Activated CD4-positive, alpha-beta T cell treated with anti-CD3 and anti-CD28 coated beads, Interleukin-2, amount 10 ng/mL, durations not matched to agents 24 days and 14 days (primary cell): ENCODE measurements at places on chromosomes 6 and 20. TPM values are rescaled to one million over a fixed set of nuclear protein-coding genes. Genes with fewer than 3 reads are reported as not detected.

TSBP1 gene
- total RNA-seq: not detected in 2 replicates

FHL5 gene
- total RNA-seq: not detected in 2 replicates

GMPR gene
- 1.0 and 2.1 TPM in 2 replicates for total RNA-seq

GRCh38 chr6:31116661-31117385 is 2.2 kb downstream of the PSORS1C1 start:
- H3K4me3 ChIP-seq: no peak overlapping the region
- no peak overlapping the region for H3K27ac ChIP-seq
- H3K36me3 ChIP-seq: no peaks in the 10 kb centered on the region
- H3K27me3 ChIP-seq: peaks cover 12% of the 10 kb centered on the region

DNA sequence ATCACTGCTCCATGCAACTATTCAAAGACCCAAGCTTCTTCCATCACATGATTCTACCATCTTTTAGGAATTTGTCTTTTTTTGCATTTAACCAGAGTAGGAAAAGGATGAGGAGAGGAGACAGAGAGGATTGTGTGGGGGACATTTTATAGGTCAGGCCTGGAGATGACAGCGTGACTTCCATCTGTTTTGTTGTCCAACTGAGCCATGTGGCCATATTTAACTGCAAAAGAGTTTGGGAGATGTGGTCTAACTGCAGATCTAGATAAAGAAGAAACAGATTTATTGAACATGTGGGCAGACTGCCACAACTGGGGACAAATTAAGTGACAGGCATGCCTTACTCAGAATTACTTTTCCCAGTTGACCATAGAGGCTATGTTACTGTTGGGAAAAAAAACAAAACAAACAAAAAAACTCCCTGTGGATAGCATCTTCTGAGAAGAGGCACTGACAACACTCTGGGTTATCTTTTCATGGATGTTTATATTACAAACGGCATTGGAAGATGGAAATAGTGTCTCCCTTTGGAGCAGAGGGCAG is 18.9 kb upstream of the MOCS1 start:
- no peaks in the 10 kb centered on the region for H3K4me1 ChIP-seq
- no peaks in the 10 kb centered on the region for H3K36me3 ChIP-seq
- H3K27ac ChIP-seq: no peak overlapping the region
- H3K27me3 ChIP-seq: peaks cover 2% of the 10 kb centered on the region
- DNase-seq: no peak

GRCh38 chr6:14089224-14089623 is 28.3 kb upstream of the CD83 start:
- no peak overlapping the region for H3K4me3 ChIP-seq
- H3K27ac ChIP-seq: no peak overlapping the region
- H3K36me3 ChIP-seq: no peaks in the 10 kb centered on the region
- H3K27me3 ChIP-seq: peaks cover 3% of the 10 kb centered on the region
- peaks cover 31% of the 10 kb centered on the region for H3K4me1 ChIP-seq
- DNase-seq: no peak

GRCh38 chr6:137927777-137928218 is 60.7 kb downstream of the TNFAIP3 start:
- peak overlapping the region; percentile 93 for H3K27ac ChIP-seq
- H3K4me1 ChIP-seq: peaks cover 63% of the 10 kb centered on the region
- peak overlapping the region; percentile 68 for H3K4me3 ChIP-seq

- H3K27ac ChIP-seq: no peak overlapping the region
- no peak for DNase-seq
- H3K27me3 ChIP-seq: no peaks in the 10 kb centered on the region
- H3K4me3 ChIP-seq: no peak overlapping the region
Measured at GRCh38 chr6:146666909-146667308, 68.1 kb downstream of the ADGB start.

GRCh38 chr6:1136827-1137226 is 175.1 kb upstream of the FOXQ1 start:
- H3K27me3 ChIP-seq: peaks cover 13% of the 10 kb centered on the region
- H3K4me1 ChIP-seq: no peaks in the 10 kb centered on the region
- no peak overlapping the region for H3K27ac ChIP-seq
- no peaks in the 10 kb centered on the region for H3K36me3 ChIP-seq
- DNase-seq: no peak
- H3K4me3 ChIP-seq: no peak overlapping the region

DNA sequence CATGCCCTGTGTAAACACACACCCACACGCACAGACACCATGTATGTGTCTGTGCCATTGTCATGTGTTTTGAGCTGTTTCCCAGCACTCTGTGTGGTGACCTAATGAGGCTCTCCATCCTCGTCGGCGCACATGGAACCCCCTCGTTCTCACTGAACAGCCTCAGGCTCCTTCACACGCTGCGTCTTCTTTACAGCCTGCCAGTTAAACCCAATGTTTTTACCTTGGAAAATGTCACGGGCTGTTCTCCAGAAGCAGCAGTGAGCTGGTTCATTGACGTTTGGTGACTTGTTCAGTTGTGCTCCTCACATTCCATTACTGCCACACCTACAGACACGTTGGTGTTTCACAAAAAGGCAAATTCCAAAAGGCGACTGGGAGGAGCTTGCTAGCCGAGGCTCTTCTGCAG is 201.0 kb upstream of the FOXQ1 start:
- H3K27ac ChIP-seq: no peak overlapping the region
- H3K36me3 ChIP-seq: no peaks in the 10 kb centered on the region
- H3K4me3 ChIP-seq: no peak overlapping the region
- no peak for DNase-seq
- H3K4me1 ChIP-seq: no peaks in the 10 kb centered on the region

DNA sequence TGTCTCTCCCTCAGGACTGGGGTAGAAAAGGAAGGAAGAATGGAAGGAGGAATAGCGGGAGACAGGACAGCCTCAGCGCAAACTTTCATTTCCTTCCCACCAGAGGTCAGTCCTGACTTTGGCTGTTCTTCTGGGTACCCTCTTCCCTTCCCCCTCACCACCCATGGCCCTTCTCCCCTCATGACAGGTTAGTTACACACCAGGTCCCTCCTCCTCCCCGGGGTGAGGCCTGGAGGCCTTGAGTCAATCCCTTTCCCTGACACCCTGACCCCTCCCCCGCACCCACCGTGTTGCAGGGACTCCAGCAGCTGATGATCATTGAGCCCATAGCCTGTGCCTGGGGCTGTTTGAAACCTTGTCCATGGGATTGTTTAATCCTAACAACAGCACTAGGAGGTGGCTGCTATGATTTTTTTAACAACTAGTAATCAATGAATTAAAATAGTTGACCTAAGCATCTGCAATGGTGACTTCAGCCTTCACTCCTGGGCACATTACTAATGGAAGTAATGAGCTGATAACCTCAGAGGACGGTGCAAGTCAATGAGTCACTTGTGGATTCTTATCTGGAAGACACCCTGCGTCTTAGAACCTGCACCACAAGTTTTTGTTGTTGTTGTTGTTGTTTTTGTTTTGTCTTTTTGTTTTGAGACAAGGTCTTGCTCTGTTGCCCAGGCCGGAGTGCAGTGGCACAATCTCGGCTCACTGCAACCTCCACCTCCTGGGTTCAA is 46.6 kb upstream of the CCDC167 start:
- no peaks in the 10 kb centered on the region for H3K36me3 ChIP-seq
- H3K4me1 ChIP-seq: peaks cover 9% of the 10 kb centered on the region
- DNase-seq: no peak
- peak overlapping the region; percentile 22 for H3K27ac ChIP-seq
- no peak overlapping the region for H3K4me3 ChIP-seq
- no peaks in the 10 kb centered on the region for H3K27me3 ChIP-seq

GRCh38 chr6:79188885-79189480 is 45.5 kb downstream of the HMGN3 start:
- no peaks in the 10 kb centered on the region for H3K4me1 ChIP-seq
- DNase-seq: no peak
- H3K4me3 ChIP-seq: no peak overlapping the region
- H3K27ac ChIP-seq: no peak overlapping the region
- H3K36me3 ChIP-seq: no peaks in the 10 kb centered on the region
- no peaks in the 10 kb centered on the region for H3K27me3 ChIP-seq

- H3K27ac ChIP-seq: peak overlapping the region; percentile 92
- peaks cover 62% of the 10 kb centered on the region for H3K4me1 ChIP-seq
- peaks cover 53% of the 10 kb centered on the region for H3K36me3 ChIP-seq
- DNase-seq: peak; percentile 90
- H3K27me3 ChIP-seq: no peaks in the 10 kb centered on the region
- H3K4me3 ChIP-seq: peak overlapping the region; percentile 64
Measured at GRCh38 chr6:135568379-135568778, 70.8 kb upstream of the AHI1 start.

GRCh38 chr6:157203312-157203744 is 120.0 kb downstream of the TMEM242 start:
- H3K27me3 ChIP-seq: no peaks in the 10 kb centered on the region
- no peaks in the 10 kb centered on the region for H3K4me1 ChIP-seq
- no peak for DNase-seq
- H3K27ac ChIP-seq: no peak overlapping the region

DNA sequence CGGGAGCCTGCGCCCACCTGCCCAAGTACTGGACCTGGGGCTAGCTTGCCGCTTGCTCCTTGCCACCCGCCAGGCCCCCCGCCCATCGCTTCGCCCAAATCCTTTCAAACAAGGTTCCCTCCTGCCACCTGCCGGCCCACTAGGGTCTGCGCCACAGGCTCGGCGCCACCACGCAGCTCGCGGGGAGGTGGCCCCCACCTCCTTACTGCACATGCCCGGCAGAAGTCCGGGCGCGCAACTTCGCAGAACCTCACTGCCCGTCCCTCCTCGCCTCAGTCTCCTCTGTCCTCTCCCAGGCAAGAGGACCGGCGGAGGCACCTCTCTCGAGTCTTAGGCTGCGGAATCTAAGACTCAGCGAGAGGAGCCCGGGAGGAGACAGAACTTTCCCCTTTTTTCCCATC is 11.2 kb downstream of the GNAS-AS1 start:
- H3K4me3 ChIP-seq: peak overlapping the region; percentile 62
- H3K27ac ChIP-seq: no peak overlapping the region
- peak; percentile 82 for DNase-seq
- H3K27me3 ChIP-seq: peaks cover 67% of the 10 kb centered on the region
- peaks cover 4% of the 10 kb centered on the region for H3K4me1 ChIP-seq

DNA sequence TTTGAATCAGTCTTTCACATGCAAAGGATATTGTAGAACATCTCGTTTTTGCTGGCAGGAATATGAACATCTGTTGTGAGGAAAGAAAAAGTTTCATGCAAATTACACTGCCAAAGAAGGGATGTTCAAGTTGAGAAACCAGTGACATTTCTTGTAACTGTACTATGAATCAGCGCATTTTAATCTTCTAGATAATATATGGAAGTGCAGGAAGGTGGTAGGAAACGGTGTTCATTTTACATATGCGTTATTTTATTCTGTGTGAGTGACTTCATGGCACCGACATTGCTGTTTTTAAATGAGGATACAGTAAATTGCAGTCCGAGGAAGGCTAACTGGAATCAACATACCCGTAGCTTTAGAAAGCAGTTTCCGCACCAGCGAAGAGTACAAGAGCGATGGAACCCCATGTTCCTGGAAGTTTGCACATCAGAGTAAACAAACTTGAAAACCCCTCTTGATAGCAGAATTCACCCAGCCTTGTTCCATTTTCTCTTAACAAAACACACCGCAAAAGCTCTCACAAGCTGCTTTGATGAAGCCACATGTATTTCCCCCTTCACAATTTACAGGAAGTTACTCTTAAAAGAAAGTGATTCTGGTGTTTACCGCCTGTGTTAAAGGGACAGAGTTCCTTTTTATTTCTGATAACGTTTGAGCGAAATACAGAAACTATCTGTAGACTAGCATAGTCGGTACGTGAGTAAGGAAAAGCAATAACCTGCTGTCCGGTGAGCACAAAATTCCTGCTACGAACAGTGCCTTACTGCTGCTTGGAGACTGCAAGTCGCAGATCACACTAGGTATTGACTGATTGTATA is 11.5 kb downstream of the PRDM1 start:
- peaks cover 75% of the 10 kb centered on the region for H3K4me1 ChIP-seq
- H3K36me3 ChIP-seq: peaks cover 72% of the 10 kb centered on the region
- H3K4me3 ChIP-seq: peak overlapping the region; percentile 91
- no peaks in the 10 kb centered on the region for H3K27me3 ChIP-seq

- no peak overlapping the region for H3K4me3 ChIP-seq
- H3K36me3 ChIP-seq: peaks cover 38% of the 10 kb centered on the region
- peaks cover 18% of the 10 kb centered on the region for H3K4me1 ChIP-seq
- DNase-seq: peak; percentile 57
- no peaks in the 10 kb centered on the region for H3K27me3 ChIP-seq
Measured at GRCh38 chr20:47346172-47346571, 10.3 kb downstream of the ZMYND8 start.

- peaks cover 15% of the 10 kb centered on the region for H3K36me3 ChIP-seq
- DNase-seq: no peak
- peaks cover 2% of the 10 kb centered on the region for H3K4me1 ChIP-seq
- no peaks in the 10 kb centered on the region for H3K27me3 ChIP-seq
Measured at GRCh38 chr20:18188434-18188833, 50.8 kb downstream of the KAT14 start.

GRCh38 chr6:164359036-164359435 is 944.5 kb downstream of the QKI start:
- H3K27ac ChIP-seq: no peak overlapping the region
- no peak for DNase-seq
- H3K27me3 ChIP-seq: no peaks in the 10 kb centered on the region
- no peaks in the 10 kb centered on the region for H3K36me3 ChIP-seq
- H3K4me3 ChIP-seq: no peak overlapping the region

- peaks cover 2% of the 10 kb centered on the region for H3K27me3 ChIP-seq
- no peak overlapping the region for H3K27ac ChIP-seq
- no peak for DNase-seq
- H3K36me3 ChIP-seq: no peaks in the 10 kb centered on the region
Measured at GRCh38 chr20:18256440-18257090, 31.8 kb upstream of the ZNF133 start.

DNA sequence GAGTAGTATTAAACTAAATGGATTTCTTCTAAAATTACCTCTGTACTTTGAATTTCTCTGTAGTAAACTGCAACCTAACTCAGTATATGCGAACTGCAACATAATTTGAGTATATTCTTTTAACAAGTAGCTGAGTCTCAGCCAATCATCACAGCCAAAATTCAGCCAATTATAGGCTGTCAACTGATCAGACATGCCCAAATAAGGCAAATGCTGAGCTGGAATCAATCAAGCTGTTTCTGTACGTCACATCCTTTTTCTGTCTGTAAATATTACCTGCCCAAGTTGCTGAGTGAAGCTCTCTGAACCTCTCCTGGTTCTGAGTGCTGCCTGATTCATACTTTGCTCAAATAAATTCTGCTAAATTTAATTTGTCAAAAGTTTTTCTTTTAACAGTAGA is 9.5 kb upstream of the C6orf58 start:
- no peak overlapping the region for H3K27ac ChIP-seq
- H3K4me3 ChIP-seq: no peak overlapping the region
- no peaks in the 10 kb centered on the region for H3K36me3 ChIP-seq
